CD4-positive, alpha-beta memory T cell (primary cell): ENCODE measurements at places on chromosomes 7 and 10.

- no peak for DNase-seq
Measured at GRCh38 chr10:11760861-11761260, 18.7 kb downstream of the ECHDC3 start.

GRCh38 chr10:98446661-98447221, at the start of gene HPS1:
HPS1 (minus strand) TSS chr10:98446935; CDS start chr10:98443240, 3,695 bp downstream.
- DNase-seq = peak; percentile 78

- no peak for DNase-seq
Measured at GRCh38 chr7:30805081-30805691, 34.0 kb downstream of the MINDY4 start.

- no peak for DNase-seq
Measured at GRCh38 chr7:127807340-127807739, 155.3 kb downstream of the SND1 start.

DNA sequence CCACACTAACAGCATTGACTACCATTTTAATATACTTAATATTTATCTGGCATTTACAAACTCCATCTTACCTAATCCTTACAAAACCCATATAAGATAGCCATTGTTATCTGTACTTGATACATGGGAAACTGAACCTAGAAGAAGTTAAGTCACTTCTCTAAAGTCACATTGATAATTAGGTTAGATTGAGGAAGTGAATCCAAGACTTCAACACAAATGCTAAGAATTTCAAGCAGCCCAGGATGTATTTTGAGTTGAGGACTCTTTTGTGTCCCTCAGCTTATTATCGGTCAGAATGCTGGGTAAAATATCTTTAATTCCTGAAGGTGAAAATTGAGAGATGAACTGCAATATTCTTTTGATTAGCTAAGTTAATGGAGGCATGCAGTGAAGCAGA, 465.5 kb downstream of the PHTF2 start:
- DNase-seq = no peak

DNA sequence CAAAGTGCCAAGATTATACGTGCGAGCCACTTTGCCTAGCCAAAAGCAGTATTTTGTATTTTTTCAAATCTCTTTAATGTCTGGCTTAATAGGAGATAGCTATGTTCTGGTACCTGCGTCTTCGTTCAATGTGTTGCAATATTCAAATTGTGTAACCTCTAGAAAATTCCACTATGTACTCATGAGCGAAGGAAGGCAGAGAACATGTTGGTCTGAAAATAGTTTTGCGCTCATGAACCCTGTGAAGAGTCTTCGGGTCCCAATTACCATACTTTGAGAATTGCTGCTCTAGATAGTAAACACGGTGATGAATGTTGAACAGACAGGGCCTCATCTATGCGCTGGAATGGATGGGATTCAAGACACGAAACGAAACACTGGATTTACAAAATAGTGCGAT, 2.7 kb upstream of the SUV39H2 start:
- no peak for DNase-seq

GRCh38 chr7:32958046-32959025, 1.1 kb downstream of the FKBP9 start:
- no peak for DNase-seq

GRCh38 chr10:124354411-124355382, 64.0 kb downstream of the OAT start:
- peak; percentile 7 for DNase-seq

- no peak for DNase-seq
Measured at GRCh38 chr10:14667280-14667679, 107.4 kb downstream of the FAM107B start.

GRCh38 chr10:5040010-5040673, 36.5 kb upstream of the AKR1C2 start:
- DNase-seq = no peak

DNA sequence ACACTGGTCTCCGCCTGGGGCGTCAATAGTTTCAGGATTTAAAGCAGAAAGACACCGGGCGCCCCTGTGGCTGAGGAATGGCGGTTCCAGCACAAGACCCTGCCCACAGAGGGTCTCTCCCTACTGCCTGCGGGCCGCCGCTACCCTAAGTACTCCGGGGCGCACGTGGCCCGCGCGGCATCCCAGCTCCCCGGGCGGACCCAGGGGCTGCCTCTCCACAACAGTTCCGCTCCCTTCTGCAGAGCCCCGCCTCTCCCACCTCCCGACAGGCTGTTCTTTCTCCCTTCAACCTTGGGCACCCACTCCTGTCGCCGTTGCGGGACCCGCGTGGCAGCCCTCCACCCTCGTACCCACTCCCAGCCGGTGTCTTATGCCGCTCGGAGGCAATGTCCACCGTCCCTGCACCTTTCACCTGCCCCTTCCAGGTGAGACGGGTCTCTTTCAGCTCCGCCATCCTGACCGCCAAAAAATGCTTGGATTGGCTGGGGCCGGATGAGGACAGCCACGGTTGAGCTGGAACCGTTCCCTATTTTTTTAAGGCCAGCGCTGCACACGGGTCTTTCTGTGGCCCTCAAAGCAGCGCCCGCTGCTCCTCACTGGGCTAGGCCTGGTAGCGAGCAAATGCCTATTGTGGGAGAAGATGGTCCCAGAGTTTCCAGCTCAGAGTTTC, 1.6 kb upstream of the NKX2-3 start:
- DNase-seq = no peak

DNA sequence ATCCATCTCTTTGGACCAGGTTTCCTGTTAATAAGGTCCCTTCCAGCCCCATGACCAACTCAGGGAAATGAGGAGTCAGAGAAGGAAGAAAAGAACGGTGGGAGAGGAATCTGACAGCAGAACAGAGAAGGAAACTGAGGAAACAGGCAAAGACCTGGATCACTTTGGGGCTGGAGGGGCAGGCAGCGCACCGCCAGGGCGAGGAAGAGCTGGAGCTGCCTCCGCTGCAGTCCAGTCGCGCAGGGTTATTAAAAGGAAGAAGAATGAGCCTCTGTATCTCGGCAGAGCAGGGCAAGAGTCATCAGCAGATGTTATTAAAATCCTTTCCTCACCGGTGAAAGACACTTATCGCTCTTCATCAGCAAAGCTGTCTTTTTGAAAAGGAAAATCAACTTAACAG, 37.7 kb upstream of the R3HCC1L start:
- DNase-seq = no peak
